ENCODE measurements at places on chromosomes 1 and 21.

DNA sequence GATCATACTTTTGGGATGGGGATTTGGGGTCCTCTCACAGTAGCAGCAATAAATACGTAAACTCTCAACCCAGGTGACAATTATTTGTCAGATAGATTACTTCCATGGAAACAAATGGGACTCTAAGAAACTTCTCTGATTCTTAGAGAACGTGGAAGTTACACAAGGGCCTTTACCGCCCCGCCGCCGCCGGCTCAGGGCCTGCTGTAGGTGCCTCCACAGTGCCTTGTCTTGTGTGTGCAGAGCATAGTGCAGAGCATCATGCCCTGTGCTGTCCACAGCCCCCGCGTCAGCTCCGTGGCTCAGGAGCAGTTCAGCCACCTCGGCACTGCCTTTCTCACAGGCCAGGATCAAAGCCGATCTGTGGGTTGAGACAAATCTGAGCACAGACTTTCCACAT is 11.0 kb downstream of the ANKRD35 start:
- DNase-seq: no peak

- DNase-seq: no peak
Measured at GRCh38 chr1:245715291-245715701, 560.5 kb downstream of the KIF26B start.

GRCh38 chr1:158559696-158560095 is 5.5 kb upstream of the OR6Y1 start:
- DNase-seq: no peak

DNA sequence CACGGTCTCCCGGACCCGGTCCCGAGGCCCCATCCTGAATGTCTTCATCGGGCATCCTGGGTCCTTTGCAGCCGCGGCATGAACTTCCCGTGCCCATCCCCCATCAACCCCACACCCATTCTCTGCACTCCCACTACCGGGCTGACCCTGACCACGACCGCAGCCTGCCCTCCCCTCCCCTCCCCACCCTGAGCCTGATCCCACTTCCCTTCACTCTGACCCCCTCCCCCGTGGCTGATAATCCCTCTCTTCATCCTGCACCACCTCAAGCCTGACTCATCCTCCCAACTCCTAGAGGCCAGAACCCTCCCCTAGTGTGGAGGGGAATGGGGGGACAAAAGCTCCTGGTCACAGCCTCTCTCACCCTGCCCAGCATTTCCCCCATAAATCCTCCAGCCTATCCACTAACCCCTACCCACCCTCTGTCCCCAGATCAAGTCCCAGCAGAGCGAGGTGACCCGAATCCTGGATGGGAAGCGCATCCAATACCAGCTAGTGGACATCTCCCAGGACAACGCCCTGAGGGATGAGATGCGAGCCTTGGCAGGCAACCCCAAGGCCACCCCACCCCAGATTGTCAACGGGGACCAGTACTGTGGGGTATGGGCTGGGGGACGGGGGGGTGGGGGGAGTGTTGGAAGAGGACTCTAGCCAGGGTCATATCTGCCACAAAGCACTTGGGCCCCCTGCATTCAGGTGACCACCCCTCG is 602 bp downstream of the SH3BGRL3 start:
- peak; percentile 60 for DNase-seq

DNA sequence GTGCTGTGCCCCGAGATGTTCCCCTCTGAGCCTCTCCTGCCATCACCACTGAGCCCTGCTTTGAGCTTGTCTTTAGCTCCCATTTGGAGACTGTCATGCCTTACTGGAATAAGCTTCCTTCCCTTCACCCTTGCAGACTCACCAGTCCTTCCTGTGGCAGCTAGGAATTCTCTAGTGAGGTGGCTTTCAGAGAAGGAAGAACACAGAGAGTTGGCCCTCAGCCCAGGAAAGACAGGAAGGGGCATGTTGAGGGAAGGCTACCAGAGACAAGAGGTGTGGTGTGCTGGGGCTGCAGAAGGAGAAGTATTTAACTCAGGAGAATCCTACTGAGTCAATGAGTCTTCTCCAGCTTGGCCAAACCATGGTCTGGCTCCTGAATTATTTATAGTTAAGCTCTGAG is 76.3 kb downstream of the UCK2 start:
- no peak for DNase-seq

DNA sequence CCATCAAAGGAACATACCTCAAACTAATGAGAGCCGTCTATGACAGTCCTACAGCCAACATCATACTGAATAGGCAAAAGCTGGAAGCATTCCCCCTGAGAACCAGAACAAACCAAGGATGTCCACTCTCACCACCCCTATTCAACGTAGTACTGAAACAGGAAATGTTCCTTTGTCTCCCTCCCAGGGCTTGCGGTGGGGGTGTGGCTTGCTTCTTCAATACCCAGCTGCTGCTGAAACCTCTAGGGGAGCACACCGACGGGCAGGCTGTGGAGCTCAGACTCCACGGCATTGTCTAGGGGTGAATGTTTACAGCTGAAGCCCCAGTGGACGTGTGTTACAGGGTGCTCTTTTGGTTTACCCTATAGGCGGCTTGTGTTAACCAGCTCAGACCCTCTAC is 30.5 kb upstream of the B3GALT2 start:
- DNase-seq: no peak

DNA sequence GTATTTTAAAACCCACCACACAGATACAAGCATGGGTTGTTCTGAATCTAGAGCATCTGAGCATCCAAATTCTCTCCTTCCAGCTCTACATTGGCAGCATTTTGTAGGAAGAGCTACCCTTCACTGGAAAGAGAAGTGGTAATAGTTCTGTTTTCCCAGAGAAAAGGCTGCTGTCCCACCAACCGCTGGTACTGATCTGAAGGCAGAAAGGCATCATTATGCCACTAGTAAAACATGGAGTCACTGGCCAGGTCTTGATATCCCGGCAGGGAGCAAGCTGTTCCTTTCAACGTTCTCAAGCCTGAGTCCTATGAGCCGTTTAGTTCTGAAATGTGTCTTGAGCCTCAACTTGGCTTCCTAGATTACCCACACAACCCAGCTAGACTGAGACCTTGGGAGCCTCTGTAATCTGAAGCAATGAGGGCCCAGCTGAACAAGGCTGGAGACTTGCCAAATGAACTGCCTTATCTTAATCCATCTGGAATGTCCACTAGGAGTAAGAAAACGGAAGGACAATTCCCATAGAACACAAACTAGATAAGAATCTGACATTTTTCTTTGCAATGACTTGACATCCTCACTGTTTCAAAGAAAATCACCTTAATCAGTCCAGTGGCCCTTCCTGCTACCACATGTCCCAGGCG is 116.8 kb downstream of the KCNH1 start:
- no peak for DNase-seq

- DNase-seq: no peak
Measured at GRCh38 chr1:1380860-1381259, 5.9 kb upstream of the AURKAIP1 start.

DNA sequence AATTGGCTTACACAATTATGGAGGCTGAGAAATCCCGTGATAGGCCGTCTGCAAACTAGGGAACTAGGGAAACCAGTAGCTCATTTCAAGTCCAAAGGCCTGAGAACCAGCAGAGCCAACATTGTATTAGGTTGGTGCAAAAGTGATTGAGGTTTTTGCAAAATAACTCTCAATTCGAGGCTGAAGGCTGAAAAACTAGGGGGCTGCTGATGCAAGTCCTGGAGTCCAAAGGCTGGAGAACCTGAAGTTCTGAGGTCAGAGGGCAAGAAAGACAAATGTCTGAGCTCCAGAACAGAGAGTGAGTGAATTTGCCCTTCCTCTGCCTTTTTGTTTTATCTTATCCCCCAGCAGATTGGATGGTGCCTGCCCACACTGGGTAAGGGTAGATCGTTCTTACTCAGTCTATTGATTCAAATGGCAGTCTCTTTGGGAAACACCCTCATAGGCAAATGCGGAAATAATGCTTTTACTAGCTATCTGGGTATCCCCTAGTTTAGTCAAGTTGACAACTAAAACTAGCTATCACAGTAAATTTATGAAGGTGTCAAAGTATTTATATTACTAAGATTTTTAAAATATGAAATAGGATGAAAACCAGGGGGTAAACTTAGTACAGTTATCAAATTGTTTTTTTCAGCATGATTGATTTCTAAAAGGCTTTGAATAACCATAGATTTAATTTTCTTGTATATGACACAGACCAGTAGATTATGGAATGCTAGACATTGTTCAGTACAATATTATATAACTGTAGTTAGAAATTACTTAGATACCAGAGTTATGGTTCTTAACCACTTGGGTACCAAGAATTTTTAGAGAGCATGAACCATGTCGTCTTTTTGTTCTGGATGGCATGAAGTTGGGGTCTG is 15.4 kb downstream of the RABGAP1L start:
- peak; percentile 15 for DNase-seq

DNA sequence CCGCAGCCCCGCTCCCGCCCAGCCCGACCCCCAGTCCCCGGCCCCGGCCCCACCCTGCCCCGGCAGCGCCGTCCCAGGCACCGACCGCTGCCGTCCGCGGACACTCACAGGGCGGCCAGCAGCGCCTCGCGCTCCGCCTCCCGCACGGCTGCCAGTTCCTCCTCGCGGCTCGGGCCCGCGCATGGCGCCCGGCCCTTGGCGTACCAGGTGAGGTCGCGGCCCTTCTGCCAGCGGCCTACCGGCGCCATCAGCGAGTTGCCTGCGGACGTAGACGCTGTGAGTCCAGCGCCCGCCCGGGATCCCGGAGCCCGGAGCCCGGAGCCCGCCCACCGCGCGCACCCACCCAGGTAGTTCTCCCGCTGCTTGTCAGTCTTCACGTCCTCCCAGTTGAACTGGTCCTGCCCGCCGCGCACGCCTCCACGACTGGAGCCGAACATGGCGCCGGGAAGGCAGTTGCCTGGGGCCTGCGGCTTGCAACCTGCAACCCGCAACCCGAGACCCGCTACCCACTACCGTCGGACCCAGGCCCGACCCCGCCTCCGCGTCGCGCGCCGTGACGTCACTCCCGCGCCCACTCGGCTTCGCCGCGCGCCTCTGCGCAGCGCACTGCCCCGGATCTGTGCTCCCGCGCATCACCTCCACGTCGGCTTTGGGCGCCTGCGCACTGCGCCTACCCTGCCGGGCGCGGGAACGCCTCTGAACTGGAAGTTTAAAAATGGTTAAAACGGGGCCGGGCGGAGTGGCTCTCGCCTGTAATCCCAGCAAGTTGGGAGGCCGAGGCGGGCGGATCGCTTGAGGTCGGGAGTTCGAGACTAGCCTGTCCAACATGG is at the start of gene C1orf35:
Gene C1orf35 (minus strand): TSS at position 535 of the 830 bp plus-strand sequence. CDS start 98 bp downstream, at position 437.
- peak; percentile 97 for DNase-seq

GRCh38 chr1:154664331-154665002 is 56.5 kb upstream of the ADAR start:
- no peak for DNase-seq

GRCh38 chr1:54811739-54812655 is 10.9 kb upstream of the TTC22 start:
- no peak for DNase-seq

DNA sequence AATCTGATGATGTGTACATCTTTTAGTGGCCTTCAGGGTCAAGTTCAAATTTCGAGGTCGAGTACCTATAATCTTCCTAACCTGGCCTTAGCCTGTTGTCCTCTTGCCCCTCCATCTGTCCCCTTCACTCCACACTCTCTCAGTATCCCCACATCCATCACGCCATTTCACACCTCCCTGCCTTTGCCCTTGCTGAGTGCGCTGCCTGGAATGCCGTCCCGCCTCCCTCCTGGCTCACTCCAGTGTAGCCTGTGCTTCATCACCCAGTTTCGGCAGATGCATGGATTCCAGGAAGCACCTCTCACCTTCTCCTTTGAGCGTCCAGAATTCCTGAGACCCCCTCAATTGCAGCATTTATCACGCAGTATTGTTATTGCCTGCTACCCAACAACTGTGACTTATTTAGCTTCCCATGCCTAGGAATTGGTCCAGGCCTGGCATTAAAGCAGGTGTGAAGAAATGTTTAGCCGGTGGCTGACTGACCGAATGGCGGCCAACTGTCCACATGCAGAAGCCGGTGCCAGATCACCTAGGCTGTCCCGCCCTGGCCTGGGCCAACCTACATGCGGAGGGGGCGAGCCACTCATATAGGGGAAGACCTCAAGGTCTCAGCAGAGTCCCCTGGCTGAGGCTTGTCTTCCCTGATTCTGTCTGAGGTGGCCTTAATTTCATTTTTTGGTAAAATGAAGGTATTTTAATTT is 34.5 kb downstream of the MYOM3 start:
- DNase-seq: no peak

DNA sequence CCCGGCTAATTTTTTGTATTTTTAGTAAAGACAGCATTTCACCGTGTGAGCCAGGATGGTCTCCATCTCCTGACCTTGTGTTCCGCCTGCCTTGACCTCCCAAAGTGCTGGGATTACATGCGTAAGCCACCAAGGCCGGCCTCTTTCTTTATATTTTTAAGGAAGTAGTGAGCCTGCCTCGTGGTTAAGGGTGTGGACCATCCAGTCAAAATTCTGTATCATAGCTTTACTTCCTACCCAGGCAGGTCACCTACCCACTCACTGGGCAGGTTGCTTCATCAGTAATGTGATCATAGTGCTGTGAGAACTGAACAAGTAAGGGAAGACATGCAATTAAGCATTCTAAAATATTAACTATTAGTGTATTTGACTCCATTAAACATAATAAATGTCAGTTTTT is 8.1 kb upstream of the ACOT7 start:
- no peak for DNase-seq

GRCh38 chr21:32196001-32196400 is 82.8 kb downstream of the MIS18A start:
- no peak for DNase-seq

DNA sequence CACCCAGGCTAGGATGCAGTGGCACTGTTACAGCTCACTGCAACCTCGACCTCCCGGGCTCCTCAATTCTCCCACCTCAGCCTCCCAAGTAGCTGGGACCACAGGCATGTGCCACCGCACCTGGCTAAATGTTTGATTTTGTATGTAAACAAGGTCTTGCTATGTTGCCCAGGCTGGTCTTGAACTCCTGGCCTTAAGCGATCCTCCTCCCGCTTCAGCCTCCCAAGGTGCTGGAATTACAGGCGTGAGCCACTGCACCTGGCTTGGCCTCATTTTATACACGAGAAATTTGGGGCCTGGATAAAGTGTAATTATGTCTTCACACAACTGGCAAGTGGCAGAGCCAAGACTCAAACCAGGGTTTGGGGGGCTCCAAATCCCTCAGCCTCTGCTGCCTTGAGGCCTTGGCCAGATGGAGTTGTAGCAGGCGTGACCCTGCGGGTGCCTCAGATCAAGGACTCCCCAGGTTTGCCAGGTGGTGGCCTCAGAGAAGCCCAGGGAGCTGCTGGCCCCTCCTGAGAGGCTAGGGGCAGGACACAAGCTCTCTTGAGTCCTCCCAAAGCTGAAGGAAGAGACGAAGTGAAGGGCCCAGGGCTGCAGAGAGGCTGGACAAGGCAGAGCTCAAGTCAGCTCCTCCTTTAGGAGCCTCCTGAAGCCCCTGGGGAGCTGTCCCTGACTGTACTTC is 61.7 kb downstream of the MDM4 start:
- DNase-seq: no peak

- DNase-seq: no peak
Measured at GRCh38 chr1:195789321-195789720, 818.9 kb downstream of the KCNT2 start.
